ENCODE measurements at places on chromosomes 11 and 22. TPM values are rescaled to one million over a fixed set of nuclear protein-coding genes. Genes with fewer than 3 reads are reported as not detected.

Gene P4HA3
- 5.6 TPM for total RNA-seq

Gene MRPL23
- total RNA-seq, result 109 TPM

Gene PANX2
- total RNA-seq, result 0.11 TPM

Gene MRGPRF
- total RNA-seq, result 26.2 TPM

Gene RASGRP2
- total RNA-seq, result not detected

Gene MUC5AC
- total RNA-seq, result not detected

Gene RBMXL2
- not detected for total RNA-seq

Gene SPDYC
- total RNA-seq, result not detected

Gene C1QTNF4
- 0.22 TPM for total RNA-seq

Gene FAM83F
- not detected for total RNA-seq

Gene MFRP
- not detected for total RNA-seq

Gene SLC22A6
- not detected for total RNA-seq

Gene KCNJ11
- not detected for total RNA-seq

Gene DGCR6L
- 48.0 TPM for total RNA-seq

Gene MMP1
- 13.7 TPM for total RNA-seq

Gene ALDH3B1
- total RNA-seq, result 50.2 TPM

Gene SDF2L1
- total RNA-seq, result 12.2 TPM

Gene PRG3
- not detected for total RNA-seq

Gene SYNGR1
- total RNA-seq, result 4.8 TPM

Gene TTC28
- total RNA-seq, result 56.3 TPM

Gene MS4A6A
- not detected for total RNA-seq

Gene C11orf97
- total RNA-seq, result not detected

Gene ANO5
- total RNA-seq, result not detected

Gene CDON
- 48.3 TPM for total RNA-seq

Gene CCDC15
- total RNA-seq, result 2.2 TPM

Gene MAPK11
- total RNA-seq, result 5.2 TPM

Gene SGSM1
- 0.22 TPM for total RNA-seq

Gene VPREB3
- not detected for total RNA-seq

Gene OR51I1
- not detected for total RNA-seq

Gene CD3D
- not detected for total RNA-seq

Gene SYCE3
- total RNA-seq, result not detected

Gene DEPDC7
- 15.5 TPM for total RNA-seq

Gene BCO2
- 1.5 TPM for total RNA-seq

Gene TMEM121B
- 0.13 TPM for total RNA-seq

Gene CASP4
- 171 TPM for total RNA-seq

Gene MYEOV
- total RNA-seq, result 1.1 TPM

Gene ESAM
- 0.54 TPM for total RNA-seq

Gene LRRC55
- not detected for total RNA-seq

All from articular chondrocyte of knee joint (primary cell).